Epithelial cell of prostate (primary cell): ENCODE measurements at places on chromosomes 2 and 18.

- DNase-seq: no peak
These were observed 112.1 kb upstream of the SIX2 start for GRCh38 chr2:45121236-45121927.

GRCh38 chr2:207813221-207813916 lies 43.7 kb upstream of the FZD5 start:
- no peak for DNase-seq

DNA sequence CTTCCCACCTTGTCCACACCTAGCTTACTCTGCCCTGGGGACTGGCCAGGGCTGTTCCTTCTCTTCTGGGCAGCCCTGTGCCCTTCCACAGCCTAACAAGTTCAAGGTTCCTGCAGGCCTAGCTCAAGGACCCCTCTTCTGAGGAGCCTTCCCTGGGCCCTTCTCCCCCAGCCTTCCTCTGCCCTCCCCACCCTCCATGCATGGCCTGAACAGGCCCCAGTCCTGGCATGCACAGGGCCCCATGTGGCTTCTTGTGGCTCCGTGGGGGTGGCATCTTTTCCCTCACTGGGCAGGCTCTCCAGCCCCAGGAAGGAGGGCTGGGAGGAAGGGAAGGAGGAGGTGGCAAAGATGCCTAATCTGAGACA lies 162.9 kb downstream of the CELF4 start:
- DNase-seq: no peak

- no peak for DNase-seq
These were observed 3.8 kb upstream of the SEMA4C start for GRCh38 chr2:96873651-96874096.

- DNase-seq: no peak
These were observed 423.5 kb upstream of the FANCL start for GRCh38 chr2:58664523-58665151.

DNA sequence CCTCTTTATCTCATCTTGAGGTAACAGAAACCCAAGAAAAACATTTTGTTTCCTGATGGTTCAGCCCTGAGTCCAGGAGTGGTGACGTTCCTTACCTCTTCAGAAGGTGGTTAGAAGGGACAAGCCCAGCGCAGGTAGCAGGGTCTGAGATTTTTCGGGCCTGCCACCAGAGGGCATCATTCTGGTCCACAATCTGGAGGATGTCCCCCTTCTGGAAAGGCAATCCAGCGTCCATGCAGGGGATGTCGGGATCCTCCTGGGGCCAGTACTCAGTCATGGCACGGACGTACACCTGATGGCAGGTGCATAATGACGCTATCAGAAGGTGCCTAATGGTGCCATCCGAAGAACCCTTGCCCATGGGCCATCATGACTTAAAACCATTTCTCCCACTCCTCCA lies 17.7 kb downstream of the MPP4 start:
- DNase-seq: no peak

DNA sequence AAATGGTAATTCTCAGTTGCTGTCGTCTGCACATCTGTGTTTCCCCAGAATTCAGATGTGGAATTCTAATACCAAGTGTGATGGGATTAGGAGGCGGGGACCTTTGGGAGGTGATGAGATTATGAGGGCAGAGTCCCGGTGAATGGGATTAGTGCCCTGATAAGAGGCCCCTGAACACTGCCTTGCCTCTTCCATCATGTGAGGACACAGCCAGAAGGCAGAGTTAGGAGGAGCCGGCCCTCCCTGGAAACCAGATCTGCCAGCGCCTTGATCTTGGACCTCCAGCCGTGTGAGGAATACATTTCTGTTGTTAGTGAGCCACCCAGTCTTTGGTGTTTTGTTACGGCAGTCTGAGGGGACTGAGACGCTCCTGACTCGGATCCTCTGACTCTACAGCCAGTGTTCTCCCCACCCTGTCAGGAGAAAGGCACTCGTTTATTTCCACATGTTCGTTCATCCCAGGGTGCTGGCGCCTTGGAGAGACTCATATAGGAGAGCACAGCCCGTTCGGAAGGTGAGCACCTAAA lies 395.0 kb downstream of the ZNF516 start:
- DNase-seq: no peak

DNA sequence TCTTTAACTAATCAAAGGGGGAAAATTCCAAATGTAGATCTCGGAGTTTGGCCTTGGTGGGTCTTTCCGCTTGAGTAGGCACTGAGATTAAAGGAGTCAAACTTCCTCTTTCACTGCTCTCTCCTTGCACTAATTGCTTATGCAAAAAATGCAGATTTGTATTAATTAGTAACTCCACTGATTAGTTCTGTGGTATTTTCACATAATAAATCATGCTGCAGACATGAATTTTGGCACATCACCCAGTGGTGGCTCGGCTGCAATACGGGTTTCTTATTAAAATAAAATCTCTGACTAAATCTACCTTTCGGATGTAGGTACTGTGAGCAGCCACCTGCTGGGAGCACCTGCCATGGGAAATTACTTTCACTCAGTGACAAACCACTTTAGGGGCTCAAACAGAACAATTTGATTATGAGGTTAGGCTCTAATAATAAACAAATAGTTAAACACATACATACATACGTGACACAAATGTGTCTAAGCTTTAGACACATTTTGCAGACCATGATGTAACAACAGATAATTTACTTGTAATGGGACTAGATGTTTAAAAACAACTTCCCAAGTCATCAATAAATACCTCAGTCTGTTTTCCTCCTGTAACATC lies 6.4 kb upstream of the NEUROD1 start:
- no peak for DNase-seq

DNA sequence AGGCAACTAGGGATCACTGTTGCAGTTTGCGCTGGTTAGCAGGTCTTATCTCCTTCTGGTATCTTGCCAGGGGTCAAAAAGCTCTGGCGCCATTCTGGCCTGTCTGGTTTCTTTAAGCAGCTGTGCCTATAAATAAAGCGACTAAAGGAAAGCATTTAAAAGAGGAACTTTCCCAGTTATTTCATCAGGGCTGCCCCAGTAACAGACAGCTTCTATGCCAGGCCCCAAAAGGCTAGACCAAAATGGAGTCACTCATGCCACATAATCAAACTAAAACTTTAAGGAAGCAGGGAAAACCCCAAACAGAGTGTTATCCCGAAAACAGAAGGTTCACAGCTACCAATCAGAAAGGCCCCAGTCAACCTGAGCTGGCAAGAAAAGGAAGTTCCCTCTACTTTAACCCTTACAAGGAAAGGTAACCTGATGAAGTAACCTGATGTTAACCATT lies 41.2 kb upstream of the HNRNPA3 start:
- DNase-seq: no peak

GRCh38 chr18:9758624-9759075 lies 50.5 kb downstream of the RAB31 start:
- DNase-seq: no peak

GRCh38 chr2:230881840-230882239 lies 17.1 kb downstream of the ITM2C start:
- no peak for DNase-seq

DNA sequence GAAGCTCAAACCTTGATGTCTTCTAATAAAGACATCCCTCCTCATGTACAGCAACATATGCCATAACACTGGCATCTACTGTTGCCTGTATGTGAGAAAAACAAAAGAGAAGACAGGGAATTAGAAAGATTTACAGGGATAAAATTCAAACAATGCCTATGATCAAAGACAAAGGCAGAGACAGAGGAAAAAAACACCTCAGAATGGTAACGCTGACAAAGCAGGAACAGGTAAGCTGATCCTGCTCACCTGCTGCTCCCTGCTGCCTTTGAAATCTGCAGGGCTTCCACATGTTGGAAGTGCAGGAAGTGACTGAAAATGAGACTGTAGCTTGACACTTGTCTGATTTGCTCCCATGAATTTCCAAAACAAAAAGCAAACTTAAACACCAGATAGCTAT lies 90.2 kb upstream of the DNAJC10 start:
- no peak for DNase-seq

GRCh38 chr2:106159866-106160785 lies 34.0 kb downstream of the UXS1 start:
- DNase-seq: no peak

- no peak for DNase-seq
These were observed 47.4 kb upstream of the DSG1 start for GRCh38 chr18:31270578-31270977.

DNA sequence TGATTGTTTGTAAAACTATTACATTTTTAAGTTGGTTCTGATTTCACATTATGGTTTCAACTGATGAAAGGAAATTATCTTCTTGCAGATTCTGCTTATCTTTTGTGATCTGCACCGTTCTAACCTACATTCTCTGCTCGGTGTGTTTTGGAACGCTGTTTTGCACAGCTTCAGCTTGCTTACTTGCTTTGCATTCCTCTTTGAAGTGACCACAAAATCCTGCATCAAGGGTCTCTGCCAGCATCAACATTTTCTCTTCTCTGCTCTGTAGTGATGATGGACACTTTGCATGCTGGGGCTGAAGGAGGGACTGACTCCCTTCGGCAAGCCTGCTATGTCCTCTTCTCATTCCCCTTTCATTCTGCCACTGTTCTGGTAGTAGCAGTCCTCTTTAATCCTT lies 485.2 kb downstream of the FBXO15 start:
- no peak for DNase-seq

- no peak for DNase-seq
These were observed 40.6 kb upstream of the FN1 start for GRCh38 chr2:215476424-215476823.

GRCh38 chr2:178383718-178384117 lies 67.3 kb downstream of the PRKRA start:
- no peak for DNase-seq

DNA sequence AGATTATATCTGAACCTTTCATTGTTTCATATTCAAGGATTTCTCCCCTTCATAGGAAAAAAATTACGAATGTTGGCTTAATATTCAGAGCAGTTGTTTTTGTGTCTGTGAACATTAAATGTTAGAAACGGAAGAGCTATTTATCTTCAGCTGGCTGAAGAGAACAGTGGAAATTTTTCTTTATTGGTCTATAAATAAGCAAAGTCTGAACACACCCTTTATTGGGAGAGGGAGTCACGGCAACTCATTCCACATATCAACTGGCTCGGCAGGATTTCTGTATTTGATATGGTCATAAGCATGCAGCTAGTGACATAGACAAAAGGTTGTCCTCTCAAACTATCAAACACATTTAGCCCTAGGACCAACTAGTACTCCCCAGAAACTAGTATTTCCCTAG lies 468.4 kb upstream of the HNRNPA3 start:
- no peak for DNase-seq

DNA sequence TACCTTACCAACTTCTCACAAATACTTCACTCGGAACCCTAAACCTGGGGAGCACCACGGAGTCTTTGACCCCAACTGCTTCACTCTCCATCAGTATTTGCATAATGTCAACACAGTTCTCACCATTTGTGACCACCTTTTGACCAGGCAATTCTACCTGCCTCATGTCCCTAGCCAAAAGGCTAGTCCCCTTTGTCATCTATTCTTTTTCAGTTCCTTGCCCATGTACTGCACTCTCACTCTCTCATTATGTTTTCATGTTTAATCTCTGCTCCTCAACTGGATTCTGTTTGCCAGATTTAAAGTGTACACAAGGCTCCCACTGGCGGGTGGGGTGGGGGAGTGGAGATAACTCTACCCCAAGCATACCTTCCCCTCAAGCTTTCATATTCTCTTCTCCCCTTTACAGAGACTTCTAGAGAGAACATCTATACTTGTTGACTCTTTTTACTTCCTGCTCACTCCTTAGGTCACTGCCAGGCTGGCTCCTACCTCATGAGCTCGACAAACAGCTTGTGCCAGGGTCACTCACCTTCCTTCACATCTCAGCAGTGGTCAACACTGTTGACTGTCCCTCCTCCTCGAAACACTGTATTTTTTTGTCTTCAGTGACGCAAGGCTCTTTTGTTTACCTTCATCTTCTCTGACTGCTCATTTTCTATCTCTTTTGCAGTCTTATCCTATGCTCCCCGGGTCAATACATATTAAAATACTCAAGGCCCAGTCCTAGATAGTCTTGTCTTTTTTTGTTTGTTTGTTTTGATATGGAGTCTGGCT lies 88.7 kb upstream of the MAP4K3 start:
- DNase-seq: no peak

GRCh38 chr2:149808556-149808955 lies 221.0 kb upstream of the MMADHC start:
- DNase-seq: no peak

GRCh38 chr2:219002395-219003266 lies 9.4 kb upstream of the CRYBA2 start:
- DNase-seq: no peak

- no peak for DNase-seq
These were observed 36.7 kb downstream of the FANCL start for GRCh38 chr2:58204195-58204959.
